ENCODE measurements at places on chromosomes 4 and X.

- DNase-seq, result peak; percentile 71
Observed at GRCh38 chr4:170853422-170854021, 763.8 kb upstream of the AADAT start.

DNA sequence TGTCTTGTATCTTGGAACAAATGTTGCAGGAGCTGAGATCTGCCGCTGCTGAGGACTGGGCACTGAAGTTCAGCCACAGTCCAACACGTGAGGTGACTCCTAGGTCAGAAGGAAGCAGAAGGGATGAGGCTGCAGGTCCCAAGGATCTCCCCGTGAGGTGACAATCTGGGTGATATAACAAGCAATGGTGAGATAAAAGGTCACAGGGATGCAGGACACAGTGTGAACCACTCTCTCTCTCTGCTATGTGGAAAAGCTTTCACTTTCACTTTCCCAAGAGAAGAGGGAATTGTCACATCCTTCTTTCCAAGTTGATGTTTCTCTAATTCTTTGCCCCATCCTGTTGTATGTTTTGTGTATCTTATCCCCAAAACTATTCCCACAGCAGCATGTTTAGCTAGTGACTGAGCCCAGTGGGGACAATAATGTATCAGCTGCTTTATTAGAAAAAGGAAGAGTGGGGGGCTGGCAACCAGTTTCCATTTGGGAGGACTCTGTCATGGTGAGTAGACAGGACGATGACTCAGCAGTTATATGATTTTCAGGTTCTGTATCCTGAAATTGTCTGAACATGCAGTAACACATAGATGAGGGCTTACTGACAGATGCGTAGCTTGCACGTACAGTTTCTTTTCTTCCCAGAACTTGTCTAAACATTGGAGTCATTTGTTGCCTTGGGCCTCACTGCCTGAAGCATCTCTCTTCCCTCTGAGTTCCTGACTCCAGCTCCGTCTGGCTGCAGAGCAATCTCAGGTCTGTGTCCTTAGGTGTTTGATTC lies 1415.8 kb upstream of the TENM3 start:
- DNase-seq, result peak; percentile 29

DNA sequence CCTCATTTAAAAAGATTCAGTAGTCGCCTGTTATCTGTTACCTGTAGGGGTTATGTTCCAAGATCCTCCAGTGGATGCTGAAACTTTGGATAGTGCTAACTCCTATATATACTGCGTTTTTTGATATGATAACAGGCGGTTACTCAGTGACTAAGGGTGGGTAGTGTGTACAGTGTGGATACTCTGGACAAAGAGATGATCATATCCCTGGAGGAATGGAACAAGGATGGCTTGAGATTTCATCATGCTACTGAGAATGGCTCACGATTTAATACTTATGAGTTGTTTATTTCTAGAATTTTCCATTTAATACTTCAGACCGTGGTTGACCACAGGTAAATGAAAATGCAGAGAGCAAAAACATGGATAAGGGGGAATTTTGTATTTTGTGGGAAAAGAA lies 21.5 kb downstream of the FAM47E start:
- no peak for DNase-seq

- DNase-seq, result no peak
Observed at GRCh38 chrX:10011261-10011931, 44.2 kb downstream of the CLDN34 start.

DNA sequence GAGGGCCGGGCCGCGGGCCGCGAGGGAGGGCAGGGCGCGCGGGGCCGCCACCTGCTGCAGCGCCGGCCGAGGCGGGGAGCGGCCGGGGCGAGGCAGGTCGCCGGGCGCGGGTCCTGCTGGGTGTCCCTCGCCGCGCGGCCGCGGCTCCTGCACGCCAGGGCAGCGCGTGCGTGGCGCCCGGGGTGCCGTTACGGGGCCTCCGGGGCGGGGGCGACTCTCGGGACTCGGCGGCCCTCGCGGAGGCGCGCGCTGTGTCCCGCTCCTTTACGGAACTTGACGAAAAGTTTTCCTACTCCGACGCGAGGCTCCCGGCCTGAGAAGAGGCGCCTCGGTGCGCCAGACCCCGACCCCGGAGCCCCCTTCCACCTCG lies 329 bp downstream of the TBC1D14 start:
- DNase-seq, result no peak

DNA sequence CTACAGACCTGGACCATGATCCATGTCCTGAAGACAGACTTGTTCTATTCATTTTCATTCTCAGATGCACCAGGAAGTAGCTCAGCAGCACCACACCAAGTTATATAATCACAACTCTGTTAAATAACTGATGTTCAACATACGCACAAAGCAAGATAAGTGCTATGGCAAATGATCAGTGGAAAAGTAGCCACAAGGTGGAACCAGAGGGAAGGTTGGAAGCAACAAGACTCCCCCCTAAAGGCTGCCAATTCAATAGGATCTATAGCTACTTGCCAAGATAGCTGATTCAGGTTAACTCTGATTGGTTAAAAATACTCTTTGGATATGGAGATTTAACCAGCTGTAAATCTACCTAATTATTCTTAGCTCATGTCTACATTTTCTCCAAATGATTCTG lies 23.7 kb upstream of the FAM47B start:
- peak; percentile 50 for DNase-seq

- no peak for DNase-seq
Observed at GRCh38 chr4:130632731-130633604, 1537.0 kb downstream of the C4orf33 start.
